ENCODE measurements at places on chromosomes 4 and X. TPM values are rescaled to one million over a fixed set of nuclear protein-coding genes. Genes with fewer than 3 reads are reported as not detected.

Gene SMAD1
- total RNA-seq: 55.5 TPM

Gene PPP1R2C
- not detected for total RNA-seq

Gene UGT2A3
- not detected for total RNA-seq

DNA sequence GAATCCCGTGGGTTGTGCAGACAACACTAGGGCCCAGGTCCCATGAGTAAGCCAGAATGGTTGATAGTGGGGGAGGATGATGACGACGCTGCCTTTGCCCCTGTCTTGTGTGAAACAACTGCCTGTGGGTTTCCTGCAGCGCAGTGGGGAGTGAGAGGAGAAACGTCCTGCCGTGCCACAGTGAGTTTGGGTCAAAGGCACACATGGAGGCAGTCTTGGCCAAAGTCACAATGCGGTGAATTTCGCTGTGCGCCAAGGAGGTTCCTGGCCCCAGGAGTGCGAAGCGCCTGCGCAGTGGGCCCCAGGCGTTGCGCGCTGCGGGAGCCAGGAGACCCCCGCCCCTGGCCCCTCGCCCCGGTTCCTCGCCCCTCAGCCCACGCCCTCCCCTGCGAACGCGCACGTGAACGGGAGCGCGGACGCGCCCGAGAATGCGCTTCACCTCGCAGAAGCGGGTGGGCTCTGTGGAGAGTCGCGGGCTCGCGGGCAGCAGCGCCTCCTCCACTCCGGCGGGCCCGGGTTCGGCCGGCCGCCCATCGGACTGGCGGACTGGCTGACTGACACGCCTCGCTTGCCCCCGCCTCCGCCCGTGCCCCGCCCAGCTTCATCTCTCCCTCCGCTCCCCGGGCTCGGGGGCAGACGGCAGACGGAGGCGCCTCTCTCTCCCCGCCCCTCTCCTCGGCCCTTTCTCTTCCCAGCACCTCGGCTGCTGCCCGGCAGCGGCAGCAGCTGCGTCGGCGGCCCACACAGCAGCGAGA is at the start of gene NUDT10:
TSS of gene NUDT10 (plus strand) at position 635 of the 755 bp plus-strand sequence. CDS start 144 bp downstream, outside the sequence.
- no peak for DNase-seq

DNA sequence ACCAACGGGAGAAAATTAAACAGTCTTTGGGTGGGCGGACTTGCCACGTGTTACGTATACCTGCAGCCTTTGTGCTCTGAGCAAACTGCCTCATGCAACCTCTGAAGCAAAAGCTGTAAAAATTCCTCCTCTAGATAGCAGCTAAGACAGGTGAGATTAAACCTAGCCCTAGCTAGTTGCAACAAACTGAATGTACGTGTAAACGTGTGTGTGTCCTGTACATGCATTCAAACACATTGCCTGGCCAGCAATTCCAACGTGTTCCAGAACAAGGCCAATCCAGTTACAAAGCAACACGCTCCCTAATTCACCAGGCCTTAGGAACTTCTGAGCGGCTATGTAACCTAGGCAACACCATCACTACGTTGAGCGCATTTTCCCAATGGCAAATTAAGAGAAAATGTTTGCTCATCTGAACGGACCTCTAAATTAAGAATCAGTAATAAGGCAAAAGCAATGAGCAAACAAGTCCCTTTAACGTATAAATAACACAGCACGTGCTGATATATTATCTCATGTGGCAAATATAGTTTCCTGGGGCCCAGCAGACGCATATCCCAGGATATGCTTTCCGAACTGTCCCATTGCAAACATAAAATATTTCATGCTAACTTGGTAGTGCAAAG is 792 bp downstream of the PPID start:
- DNase-seq: peak; percentile 46

All from LHCN-M2 (cell line).